ENCODE measurements at places on chromosomes 3 and 15.

DNA sequence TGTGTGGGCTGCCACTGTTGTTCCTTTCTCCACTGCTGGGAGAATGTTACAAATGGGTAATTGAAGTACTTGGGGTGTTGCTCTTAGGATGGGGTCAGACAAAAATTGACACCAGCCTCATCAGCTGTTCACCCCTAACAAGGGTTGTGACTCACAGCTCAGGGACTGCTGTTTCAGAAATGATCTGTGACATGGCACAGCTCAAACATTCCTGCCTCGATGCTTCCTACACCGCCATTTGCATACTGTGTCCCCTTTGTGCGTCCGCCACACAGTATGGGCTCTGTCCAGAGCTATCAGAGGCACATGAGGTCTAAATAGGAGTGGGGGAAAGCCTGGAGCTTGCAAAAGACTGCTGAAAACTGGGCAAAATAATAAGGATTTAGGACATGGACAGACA lies 43.9 kb downstream of the CCNL1 start:
- DNase-seq: no peak

DNA sequence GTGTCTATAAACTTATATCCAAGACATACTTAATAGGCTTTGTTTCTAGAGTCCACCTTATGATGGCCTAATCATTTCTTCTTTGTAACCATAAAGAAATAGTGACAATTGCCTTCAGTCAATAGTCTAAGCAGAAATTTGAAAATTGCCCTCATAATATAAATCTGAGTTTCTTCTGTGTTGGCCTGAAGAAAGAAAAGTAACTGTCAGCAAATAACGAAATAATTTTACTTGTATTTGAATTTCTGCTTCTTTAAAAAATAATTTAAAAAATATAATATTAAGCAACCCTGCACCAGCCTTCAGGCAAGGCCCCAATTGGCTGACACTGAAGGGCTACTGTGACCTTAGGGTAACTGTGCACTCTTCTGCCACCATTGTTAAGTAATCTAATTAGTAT lies 113.5 kb downstream of the PLOD2 start:
- no peak for DNase-seq

- no peak for DNase-seq
Measured at GRCh38 chr3:112297714-112298113, 3.7 kb upstream of the SLC9C1 start.

DNA sequence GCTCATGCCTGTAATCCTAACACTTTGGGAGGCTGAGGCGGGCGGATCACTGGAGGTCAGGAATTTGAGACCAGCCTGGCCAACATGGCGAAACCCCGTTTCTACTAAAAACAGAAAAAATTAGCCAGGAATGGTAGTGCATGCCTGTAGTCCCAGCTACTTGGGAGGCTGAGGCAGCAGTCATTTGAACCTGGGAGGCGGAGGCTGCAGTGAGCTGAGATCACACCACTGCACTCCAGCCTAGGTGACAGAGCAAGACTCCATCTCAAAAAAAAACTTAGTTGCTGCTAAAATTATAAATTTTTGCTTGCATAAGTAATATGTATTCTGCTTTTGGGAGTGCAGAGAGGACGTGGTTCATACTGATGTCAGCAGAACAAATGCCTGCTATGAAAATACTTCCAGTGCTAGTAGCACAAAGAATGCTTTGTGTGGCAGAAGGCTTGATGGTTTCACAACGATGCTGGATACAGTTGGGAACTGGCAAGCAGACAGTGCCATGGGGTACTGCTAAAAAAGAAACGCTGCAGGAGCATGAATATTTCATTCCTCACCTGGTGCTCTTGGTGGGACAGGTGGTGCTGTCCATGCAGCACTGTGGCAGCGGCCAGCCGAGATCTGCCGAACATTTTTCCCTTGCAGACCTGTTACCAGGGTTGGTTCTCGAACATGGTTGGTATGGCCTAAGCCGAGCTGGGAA lies 31.1 kb downstream of the FBXL22 start:
- DNase-seq: no peak

GRCh38 chr3:172627057-172627809 lies 83.6 kb downstream of the NCEH1 start:
- no peak for DNase-seq

DNA sequence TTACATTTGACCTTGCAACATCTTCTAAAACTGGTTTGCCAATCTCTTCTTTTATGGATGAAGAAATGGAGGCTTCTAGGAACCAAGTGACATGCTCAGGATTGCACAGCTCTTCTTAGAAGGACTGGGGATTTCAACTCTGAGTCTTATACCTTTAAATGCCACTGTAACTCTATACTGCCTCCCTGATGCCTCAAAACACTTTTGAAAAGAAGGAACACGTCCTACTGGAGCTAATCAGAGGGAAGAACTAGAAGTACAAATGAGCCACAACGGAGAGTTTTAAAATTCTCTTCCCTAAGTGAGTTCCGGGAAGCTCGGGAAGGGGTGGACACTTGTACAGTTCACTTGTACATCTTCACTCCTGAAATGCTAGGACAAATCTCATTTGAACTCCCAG lies 949 bp upstream of the MITF start:
- no peak for DNase-seq

GRCh38 chr15:39820050-39820602 lies 37.5 kb upstream of the FSIP1 start:
- DNase-seq: no peak

DNA sequence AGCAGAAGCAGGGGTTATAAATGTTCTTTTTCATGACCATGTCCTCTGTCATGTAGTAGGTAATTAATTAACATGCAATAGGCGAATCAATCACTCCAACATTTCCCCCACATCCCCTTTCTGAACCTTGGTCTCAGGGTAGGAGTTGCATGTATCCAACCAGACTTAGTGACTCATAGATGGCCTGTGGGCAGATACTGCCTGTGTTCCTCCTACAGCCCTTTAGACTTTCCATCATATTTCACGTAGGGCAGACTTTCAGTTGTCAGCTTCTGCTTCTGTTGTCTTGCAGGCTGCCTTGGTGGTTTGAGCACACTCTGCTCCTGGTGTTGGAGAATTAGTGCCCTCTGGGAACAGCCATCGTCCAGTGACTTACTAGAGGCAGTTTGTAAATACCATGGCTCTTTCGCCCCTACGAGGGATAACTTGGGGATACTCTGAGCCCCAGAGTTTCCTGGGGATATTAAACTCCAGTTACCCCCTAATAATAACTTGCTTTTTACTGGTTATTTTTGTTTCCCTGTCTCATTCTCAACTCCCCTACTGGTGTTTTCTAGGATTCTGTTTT lies 244.4 kb downstream of the EDEM1 start:
- DNase-seq: no peak

GRCh38 chr3:185353225-185353624 lies 9.7 kb upstream of the MAP3K13 start:
- no peak for DNase-seq

DNA sequence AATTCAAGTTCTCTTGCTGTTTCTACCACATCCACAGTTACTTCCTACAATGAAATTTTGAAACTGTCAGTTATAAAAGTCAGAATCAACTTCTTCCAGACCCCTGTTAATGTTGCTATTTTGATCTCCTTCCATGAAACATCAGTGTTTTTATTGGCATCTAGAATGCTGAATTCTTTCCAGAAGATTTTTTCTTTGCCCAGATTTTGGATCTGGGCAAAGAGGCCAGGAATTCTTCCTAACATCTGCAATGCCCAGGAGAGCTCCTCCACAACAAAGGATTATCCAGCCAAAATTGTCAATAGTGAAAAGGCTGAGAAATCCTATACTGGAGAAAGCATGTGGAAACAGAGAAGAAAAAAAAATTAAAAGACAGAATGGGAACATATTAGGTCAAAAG lies 75.5 kb downstream of the SERPINI1 start:
- no peak for DNase-seq

DNA sequence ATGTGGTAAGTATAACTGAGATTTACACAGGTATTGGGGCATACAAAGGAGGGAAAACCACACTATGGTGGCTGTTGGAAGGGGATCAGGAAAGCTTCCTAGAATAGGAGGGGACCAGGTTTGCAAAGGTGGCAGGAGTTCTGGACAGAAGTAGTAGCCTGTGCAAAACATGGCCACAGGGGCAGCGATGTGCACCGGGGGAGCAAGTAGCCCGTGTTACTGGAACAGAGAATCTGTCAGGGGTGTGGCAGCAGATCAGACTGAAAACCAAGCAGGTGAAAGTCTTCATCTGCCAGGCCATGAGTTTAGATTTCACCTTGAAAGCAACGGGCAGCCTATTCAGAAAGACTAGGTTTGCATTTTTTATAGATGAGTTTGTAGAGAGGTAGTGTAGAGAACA lies 182.3 kb upstream of the LPP start:
- no peak for DNase-seq

DNA sequence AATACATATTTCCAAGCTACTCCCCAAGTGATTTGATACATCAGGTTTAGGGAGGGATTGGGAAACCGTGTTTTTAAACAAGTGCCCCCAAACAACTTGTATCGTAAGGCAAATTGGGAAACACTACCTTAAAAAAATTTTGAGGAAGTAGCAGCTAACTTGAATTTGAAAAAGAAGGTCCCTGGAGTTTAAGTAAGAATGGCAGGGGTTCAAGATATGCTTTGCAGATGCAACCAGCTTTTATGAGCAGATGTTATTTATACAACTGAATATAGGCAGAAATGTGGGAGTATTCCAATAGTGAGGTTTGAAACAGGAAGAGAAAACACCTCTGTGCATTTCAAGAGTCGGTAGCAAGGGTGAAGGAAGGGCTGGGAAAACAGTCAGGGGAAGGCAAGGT lies 139.6 kb downstream of the IL20RB start:
- DNase-seq: no peak

- peak; percentile 35 for DNase-seq
Measured at GRCh38 chr15:65312400-65312916, 8.0 kb downstream of the RNU5B-1 start.

DNA sequence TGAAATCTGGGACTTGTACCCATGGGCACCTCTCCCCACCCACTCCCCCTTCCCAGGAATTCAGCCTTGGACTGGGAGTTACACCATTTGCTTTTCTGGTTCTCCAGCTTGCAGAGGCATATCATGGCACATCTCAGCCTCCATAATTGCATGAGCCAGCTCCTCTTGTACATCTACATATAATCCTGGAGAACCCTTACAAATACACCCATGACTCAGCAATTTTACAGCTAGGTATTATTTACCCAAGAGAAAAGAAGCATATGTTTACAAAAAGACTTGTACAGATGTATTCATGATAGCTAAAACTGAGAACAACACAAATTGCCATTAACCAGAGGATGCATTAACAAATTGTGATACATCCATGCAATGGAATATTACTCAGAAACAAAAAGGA lies 58.4 kb downstream of the RPLP1 start:
- DNase-seq: no peak

GRCh38 chr15:81163961-81164800 lies 30.1 kb downstream of the CFAP161 start:
- no peak for DNase-seq

GRCh38 chr15:20340331-20340811 lies 201.2 kb downstream of the GOLGA6L6 start:
- DNase-seq: no peak

DNA sequence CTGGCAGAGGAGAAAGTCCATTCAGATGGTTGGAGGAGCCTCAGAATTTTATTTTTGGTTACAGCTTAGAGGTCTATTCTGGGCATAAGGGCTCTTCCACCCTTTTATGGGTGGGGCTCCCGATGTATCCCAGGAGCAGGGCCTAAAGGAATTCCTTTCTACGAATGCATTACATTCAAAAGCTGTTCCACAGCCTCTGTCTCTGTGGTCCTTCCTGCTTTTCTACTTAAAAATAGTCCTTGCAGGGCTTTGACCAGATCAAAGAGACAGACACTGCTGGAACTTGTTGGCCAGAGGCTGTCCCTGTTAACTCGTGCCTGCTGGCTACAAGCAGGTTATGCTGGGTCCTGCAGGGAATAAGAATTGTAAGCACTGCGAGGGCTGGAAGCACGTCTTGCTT lies 14.4 kb upstream of the NOX5 start:
- DNase-seq: no peak

- DNase-seq: no peak
Measured at GRCh38 chr3:4828279-4829030, 150.8 kb upstream of the BHLHE40 start.

GRCh38 chr3:158488670-158489069 lies 82.3 kb upstream of the MLF1 start:
- peak; percentile 16 for DNase-seq

DNA sequence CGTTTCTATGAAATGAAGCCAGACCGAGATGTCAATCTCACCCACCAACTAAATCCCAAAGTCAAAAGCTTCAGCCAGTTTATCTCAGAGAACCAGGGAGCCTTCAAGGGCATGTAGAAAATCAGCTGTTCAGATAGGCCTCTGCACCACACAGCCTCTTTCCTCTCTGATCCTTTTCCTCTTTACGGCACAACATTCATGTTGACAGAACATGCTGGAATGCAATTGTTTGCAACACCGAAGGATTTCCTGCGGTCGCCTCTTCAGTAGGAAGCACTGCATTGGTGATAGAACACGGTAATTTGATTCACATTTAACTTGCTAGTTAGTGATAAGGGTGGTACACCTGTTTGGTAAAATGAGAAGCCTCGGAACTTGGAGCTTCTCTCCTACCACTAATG lies 41.9 kb upstream of the TRA2B start:
- no peak for DNase-seq

DNA sequence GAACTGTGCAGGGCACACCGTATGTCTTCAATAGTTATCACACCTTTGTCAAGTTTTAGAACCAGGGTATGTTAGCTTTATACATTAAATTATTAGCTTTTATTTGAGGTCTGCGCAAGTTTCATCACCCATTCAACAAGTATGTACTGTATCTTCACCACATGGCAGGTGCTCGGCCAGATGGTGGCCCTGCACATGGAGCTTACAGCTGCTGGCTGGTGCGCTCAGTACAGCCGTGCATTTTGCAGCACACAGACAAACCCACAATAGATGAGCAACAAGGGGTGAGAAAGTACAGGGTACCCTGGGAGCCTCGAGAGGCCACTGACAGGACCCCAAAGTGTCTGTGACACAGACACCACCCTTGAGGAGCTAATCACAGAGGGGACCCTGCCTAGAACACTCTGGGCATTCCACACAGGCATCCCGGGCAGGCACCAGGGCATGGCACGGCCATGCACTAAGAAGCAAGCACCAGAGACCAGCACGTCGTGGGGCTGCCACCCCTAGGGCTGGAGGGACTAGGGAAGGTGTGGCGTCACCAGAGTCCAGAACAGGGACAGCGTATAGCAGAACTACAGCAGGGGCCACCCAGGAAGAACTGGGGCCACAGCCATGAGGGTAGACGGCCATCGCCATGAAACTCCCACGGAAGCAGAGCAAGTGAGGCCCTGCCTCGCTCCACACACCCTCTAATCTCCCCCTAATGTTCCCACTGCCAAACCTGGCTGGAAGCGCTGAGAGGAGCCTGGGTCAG lies 27.4 kb downstream of the ZXDC start:
- no peak for DNase-seq

- DNase-seq: no peak
Measured at GRCh38 chr3:108103040-108103751, 12.4 kb upstream of the CD47 start.

GRCh38 chr15:31977812-31978661 lies 52.3 kb upstream of the CHRNA7 start:
- peak; percentile 34 for DNase-seq

DNA sequence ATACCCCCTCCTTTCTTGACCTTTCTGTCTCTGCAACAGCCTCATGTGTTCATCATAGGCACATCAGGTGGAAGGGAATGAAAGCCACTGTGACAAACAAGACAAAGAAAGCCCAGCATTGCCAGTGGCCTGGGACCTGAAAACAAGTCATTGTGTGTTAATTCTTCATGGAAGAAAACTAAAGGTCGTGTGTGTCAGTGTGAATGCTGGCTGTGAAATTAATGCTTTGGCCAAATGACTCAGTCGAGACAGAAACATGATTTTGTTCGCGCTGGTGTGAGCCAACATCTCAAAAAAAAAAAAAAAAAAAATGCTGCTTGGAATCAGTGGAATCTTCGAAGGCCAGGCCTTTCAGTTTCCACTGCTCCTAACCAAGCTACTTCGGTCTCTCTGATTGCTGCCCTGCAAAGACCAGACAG lies 386.5 kb upstream of the PROK2 start:
- no peak for DNase-seq

Data from large intestine (tissue), 12 donors.